ENCODE measurements at places on chromosomes 13 and 19.

DNA sequence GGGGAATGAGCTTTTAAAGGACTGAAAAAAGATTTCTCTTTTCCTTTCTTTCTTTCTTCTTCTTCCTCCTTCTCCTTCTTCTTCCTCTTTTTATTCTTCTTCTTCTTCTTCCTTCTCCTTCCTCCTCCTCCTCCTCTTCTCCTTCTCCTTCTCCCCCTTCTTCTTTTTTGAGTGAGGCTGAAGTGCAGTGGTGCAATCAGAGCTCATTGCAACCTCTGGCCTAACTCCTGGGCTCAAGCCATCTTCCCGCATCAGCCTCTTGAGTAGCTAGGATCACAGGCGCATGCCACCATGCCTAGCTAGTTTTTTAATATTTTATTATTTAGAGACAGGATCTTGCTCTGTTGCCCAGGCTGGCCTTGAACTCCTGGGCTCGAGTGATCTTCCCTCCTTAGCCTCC, 120.9 kb upstream of the KL start:
- DNase-seq = no peak

DNA sequence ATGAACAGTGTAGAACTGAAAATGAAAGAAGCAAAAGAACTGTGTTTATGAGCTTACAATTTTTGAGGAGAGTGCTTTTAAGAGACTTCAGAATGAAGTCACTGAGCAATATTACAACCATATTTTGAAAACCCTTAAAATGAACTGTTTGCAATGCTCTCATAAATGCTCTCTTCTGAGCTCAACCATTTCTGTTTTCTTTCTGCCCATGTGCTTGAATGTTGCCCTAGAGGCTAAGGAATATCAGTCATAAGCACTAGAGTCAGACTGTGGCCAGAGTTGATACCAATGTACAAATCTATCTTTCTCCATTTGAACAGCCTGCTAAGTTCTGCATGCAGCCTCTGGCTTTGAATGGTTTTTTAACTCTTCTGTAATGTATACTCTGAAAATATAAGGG, 1092.8 kb downstream of the PCDH9 start:
- DNase-seq = no peak

DNA sequence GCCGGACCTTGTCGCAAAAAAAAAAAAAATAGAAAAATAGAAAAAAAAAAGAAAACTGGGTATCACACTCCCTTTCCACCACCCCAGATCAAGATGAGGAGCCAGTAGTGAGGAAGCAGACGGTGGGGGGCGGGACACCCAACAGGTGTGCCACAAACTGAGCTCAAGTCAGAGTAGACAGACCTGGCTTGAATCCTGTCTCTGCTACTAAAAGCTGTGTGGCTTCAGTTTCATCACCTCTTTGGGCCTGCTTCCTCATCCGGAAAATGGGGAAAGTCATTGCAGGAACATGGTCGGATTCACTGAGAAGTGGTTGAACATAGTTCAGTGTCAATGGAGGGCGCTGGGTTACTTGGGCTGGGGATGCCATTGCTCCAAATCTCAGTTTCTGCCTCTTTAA, 2.9 kb downstream of the HIF3A start:
- no peak for DNase-seq

DNA sequence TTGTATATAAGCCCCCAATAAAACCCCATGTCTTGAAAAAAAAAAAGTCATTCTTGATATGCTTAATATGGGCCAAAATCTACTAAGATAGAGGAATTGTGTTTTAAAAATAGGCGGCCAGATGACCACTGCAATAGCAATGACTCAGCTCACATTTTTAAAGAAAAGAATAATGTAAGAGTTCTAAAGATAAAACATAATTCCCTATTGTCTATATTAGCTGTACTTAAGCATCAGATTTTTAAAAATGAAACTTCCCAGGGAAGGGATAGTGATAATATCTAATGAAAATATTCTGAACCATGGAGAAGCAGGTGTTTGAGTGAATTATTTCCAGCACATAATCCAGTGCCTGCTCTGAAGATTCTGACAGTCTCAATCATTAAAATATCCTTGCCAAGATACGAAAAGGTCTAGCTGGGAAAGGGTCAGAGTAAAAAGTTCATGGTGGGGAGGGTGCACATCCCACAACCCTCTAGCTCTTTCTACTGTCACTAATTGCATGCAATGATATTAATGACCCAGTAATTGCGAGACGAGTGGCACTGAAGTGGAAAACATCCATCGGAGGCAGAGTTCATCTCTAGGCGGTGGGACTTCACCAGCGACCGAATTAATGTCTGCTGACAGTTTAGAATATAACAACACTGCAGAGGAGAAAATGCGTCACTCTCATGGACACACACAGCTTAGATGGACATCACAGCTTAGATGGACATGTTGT, 31.6 kb downstream of the EFNB2 start:
- DNase-seq = no peak

DNA sequence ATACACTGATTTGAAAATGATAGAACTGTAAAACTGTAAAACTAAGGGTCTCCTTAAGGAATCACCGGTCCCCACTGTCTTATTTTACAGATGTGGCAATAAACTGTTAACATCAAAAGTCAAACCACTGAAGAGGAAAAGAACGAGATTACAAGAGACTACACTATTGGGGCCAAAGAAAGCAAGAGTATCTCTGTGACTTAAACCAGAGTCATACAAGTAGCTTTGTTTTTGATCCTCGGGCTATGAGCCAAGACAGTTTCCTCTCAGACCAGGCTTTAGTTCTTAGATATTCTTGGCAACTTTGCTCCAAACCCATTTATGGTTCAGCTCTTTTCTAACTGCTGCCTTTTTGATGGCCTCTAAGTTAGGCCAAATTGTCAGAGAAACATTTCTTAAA, 113.8 kb downstream of the TBC1D4 start:
- peak; percentile 14 for DNase-seq

DNA sequence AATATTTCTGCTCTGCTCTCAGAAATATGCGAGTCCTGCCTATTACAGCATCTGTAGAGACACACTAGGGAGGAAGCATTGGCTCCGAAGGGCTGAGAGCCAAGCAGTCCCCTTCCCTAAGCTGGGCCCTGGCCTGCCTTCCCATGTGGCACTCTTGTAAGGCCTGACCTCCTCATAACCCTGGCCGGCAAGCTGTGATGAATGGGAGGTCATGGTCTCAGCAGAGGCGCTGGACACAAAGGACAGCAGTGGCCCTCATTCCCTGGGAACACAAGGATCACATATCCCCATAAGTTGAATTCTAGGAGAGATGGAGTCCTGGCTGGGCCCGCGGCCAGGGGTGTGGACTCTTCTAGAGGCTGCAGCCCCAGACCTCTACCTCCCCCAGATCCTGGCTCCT, 483.3 kb downstream of the ZNF536 start:
- no peak for DNase-seq

- peak; percentile 42 for DNase-seq
Observed at GRCh38 chr19:40193587-40193849, 2.3 kb downstream of the MAP3K10 start.

DNA sequence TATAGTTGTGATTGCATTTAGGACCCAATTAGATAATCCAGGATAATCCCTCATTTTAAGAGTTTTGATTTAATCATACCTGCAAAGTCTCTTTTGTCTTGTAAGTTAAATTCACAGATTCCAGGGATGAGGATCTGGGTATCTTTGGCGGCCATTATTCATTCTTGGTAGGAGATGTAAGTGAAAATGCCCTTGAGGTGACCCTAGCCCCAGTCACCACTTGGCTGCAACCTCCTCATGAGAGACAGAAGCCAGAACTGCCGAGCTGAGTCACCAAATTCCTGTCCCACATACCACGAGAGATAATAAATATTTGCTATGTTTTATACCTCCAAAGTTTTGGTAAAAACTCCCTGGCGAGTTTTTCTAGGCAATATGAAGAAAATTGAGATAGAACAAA, 389.4 kb downstream of the RFC3 start:
- DNase-seq = peak; percentile 86

GRCh38 chr13:25181597-25181996, 9.5 kb upstream of the AMER2 start:
- DNase-seq = no peak

- DNase-seq = no peak
Observed at GRCh38 chr19:17302391-17303166, 646 bp downstream of the ABHD8 start.

GRCh38 chr13:29423050-29423449, 172.4 kb downstream of the SLC7A1 start:
- no peak for DNase-seq

DNA sequence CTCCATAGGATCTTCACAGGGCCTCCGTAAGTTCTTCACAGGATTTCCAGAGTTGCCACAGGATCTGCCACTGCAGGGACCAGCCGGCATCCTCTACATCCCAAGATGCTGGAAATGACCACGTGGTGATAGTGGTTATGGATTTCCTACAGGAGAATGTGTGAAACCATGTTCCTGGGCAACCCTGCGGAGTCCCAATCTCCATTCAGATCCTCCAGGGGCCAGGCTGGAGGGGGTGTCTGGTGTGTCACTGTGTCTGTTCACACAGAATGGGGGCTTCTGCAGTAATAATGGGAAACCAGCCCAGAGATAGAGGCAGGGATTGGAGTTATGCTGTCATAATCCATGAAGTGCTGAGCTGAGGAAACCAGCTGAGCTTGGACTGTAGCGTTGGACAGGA, 8.6 kb downstream of the LILRA6 start:
- no peak for DNase-seq

DNA sequence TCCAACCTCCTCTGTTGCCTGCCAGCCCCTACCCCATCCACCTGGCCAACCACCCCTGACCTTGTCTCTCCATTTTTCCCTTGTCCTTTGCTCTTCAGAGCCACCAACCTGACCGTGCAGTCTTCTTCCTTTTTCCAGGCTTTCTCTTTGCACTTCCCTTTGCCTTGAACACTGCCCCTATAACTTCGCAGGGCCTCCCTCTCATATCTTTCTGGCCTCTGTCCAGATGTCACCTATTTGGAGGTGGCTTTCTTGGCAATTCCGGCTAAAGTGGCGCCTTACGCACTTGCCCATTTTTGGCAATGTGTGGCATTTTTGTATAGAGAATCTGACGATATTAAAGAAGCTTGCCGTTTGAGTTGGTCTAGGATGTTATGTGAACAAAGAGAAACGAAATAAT, 844 bp downstream of the ZNF543 start:
- DNase-seq = no peak

- DNase-seq = no peak
Observed at GRCh38 chr19:7678971-7679751, 1.5 kb upstream of the TRAPPC5 start.

DNA sequence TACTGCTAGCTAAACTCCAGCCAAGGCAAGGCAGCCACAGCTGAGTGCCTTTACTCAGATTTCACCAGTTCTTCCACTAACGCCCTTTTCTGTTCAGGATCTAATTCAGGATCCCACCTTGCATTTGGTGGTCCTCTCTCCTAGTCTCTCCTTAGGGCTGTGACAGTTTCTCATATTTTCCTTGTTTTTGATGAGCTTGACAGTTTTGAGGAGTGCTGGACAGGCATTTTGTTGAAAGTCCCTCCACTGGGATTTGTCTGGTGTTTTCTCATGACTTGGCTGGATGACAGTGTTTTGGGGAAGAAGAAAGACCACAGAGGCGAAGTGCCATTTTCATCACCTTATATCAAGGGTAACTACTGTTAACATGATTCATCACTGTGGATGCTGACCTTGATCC, 162.3 kb upstream of the TSC22D1 start:
- no peak for DNase-seq

DNA sequence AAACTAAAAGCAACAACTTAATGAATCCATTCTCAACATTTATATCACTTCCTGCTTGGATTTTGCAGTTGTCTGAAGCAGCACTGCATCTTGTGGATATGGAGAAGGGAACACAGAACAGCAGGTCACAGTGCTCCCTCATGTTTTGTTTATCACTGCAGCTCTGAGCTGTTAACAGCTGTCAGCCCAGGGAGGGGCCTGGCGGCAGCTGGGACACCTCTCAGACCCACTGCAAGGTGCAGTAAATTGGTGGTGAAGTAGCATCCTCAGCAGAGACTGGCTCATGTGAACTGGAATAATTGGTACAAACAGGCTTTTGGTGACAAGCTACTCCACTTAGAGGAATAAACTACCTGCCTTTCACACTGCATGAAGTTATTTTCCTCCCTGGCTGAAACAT, 170.4 kb downstream of the LIG4 start:
- no peak for DNase-seq

- DNase-seq = no peak
Observed at GRCh38 chr19:36110487-36111199, at the start of gene OVOL3. OVOL3 (plus strand) TSS chr19:36111143; CDS start chr19:36111203, 60 bp downstream.

DNA sequence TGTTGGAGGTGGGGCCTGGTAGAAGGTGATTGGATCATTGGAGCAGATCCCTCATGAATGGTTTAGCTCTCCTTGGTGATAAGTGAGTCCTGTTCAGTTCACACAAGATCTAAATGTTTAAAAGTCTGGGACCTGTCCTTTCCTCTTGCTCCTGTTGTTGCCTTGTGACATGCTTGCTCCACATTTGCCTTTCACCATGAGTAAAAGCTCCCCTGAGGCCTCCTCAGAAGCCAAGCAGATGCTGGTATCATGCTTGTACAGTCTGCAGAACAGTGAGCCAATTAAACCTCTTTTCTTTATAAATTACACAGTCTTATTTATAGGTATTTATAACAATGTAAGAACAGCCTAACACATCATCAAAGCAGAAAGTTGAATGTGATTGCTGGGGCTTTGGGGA, 24.2 kb upstream of the RFC3 start:
- DNase-seq = no peak

GRCh38 chr13:32121316-32121715, 89.7 kb downstream of the FRY start:
- DNase-seq = no peak

- peak; percentile 19 for DNase-seq
Observed at GRCh38 chr13:41315443-41316047, 4.5 kb downstream of the NAA16 start.

DNA sequence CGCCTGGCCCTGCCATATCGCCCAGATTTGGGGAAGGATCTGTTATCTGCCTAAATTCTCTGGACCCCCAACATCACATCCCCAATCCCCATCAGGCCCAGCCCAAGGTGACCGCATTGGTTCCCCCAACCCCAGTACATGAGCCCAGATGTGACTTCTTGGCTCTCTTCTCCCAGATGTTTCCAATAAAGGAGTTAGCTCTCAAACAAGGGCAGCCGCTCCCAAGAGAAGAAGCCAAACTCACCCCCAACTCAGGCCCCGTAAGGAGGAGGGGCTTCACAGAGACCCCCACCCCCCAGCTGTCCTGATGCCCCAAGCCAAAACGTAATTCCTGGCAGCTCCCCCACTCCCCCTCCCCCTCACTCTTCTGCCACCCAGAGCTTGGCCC, 6.9 kb downstream of the FBN3 start:
- DNase-seq = no peak

- DNase-seq = no peak
Observed at GRCh38 chr13:46852168-46852567, 44.7 kb downstream of the HTR2A start.

Measured in AG20443 (cell line).